Activated naive CD8-positive, alpha-beta T cell treated with anti-CD3 and anti-CD28 coated beads, Interleukin-2, amount 10 ng/mL, durations not matched to agents 7 days and 5 days (primary cell): ENCODE measurements at places on chromosomes 5 and 9. TPM values are rescaled to one million over a fixed set of nuclear protein-coding genes. Genes with fewer than 3 reads are reported as not detected.

Gene CDH6
- not detected for total RNA-seq

Gene ANKRD34B
- not detected for total RNA-seq

Gene CYLC2
- not detected for total RNA-seq

Gene TLR4
- total RNA-seq = 0.72 TPM

Gene ANGPTL2
- total RNA-seq = not detected

Gene FOXD4L4
- 0.55 TPM for total RNA-seq

Gene PCDHGB6
- total RNA-seq = 0.14 TPM

Gene PPP3R2
- not detected for total RNA-seq

DNA sequence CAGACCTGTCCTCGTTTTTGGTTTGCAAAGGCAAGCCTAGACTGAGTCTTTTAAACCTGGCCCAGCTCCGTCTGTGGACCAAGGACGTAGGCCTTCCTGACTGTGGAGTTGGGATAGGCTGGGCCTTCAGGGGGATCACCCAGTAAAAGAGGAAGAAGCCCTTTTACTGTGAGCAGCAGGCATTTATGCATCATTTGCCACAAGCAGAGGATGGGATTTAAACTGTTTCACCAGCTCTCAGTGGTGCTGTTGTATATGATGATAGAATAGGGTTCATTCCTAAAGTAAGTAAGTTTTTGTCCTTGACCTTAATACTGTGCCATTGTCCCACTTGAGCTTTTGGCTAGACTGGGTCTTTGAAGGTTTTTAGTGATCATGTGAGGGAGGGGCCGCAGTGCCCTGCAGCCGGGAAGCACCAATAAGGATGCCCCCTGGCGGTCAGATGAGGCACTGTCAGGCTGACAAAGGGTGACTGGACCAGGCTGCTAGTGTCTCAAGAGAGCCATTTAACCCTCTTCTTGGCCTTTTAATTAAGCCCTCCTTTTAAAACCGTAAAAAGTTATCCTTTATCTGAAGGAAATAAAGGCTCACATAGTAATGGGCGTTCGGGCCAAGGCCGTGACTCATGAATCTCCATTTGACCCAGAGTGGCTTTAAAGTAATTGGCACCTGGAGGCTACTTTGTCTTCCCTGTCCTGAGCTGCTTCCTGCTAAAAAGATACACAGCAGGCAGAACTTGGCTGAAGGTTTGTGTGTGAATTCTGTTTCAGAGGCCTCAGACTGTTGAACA lies 74.0 kb downstream of the UBAP1 start:
- H3K4me3 ChIP-seq = no peak overlapping the region
- no peaks in the 10 kb centered on the region for H3K27me3 ChIP-seq
- H3K4me1 ChIP-seq = peaks cover 17% of the 10 kb centered on the region
- DNase-seq = peak; percentile 67
- H3K27ac ChIP-seq = peak overlapping the region; percentile 48

- peaks cover 6% of the 10 kb centered on the region for H3K36me3 ChIP-seq
- no peaks in the 10 kb centered on the region for H3K4me1 ChIP-seq
- no peak overlapping the region for H3K4me3 ChIP-seq
Observed at GRCh38 chr9:36080519-36080918, 43.8 kb downstream of the RECK start.

DNA sequence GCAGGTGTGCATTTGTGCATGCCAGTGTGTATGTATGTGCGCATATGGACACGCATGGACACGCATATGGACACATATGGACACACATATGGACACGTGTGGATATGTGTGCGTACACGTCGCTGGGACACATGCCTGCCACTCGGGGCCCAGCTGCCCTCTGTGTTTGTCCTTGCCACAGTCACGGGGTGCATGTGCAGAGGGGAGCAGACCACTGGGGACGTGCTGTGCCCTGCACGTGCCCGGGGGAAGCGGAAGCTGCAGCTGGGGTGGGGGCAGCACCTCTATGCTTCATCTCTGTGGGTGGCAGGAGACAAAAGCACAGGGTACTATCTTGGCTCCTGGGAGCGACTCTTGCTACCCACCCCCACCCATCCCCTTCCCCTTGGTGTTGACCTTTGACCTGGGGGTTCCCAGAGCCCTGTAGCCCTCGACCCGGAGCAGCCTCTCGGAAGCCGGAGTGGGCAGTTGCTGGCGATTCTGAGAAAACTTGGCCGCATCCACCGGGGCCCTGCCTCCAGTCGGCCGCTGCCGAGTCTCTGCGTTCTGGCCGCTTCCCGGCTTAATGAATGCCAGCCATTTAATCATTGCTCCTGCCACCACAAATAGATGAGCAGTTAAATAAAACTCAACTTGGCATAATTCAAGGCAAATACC lies 2.4 kb upstream of the SLC6A18 start:
- H3K4me3 ChIP-seq = no peak overlapping the region
- DNase-seq = no peak
- no peak overlapping the region for H3K27ac ChIP-seq
- no peaks in the 10 kb centered on the region for H3K36me3 ChIP-seq

GRCh38 chr9:116544896-116545295 lies 142.2 kb upstream of the TRIM32 start:
- DNase-seq = no peak
- no peak overlapping the region for H3K27ac ChIP-seq
- H3K4me3 ChIP-seq = no peak overlapping the region
- H3K4me1 ChIP-seq = peaks cover 3% of the 10 kb centered on the region

DNA sequence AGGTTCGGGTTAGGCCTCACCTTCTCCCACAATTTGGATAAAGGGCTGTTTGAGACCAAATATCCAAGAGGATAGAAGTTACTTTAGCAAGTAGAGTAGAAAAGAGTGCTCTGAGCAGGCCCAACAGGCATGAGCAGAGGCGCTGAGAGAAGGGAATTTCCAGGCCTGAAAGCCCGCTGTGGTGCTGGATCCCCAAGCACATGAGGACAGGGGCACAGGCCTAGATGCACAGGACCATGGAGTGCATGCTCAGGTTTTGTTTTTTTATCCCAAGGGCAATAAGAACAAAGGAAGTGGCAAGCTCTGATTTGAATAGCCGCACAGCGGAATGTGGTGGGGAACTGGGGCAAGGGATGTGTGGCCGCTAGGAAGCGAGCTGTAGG lies 33.3 kb downstream of the OSMR start:
- no peaks in the 10 kb centered on the region for H3K36me3 ChIP-seq
- H3K27ac ChIP-seq = no peak overlapping the region
- no peak overlapping the region for H3K4me3 ChIP-seq
- H3K27me3 ChIP-seq = peaks cover 19% of the 10 kb centered on the region

- no peak overlapping the region for H3K4me3 ChIP-seq
- no peak for DNase-seq
- H3K27ac ChIP-seq = no peak overlapping the region
- no peaks in the 10 kb centered on the region for H3K36me3 ChIP-seq
- no peaks in the 10 kb centered on the region for H3K4me1 ChIP-seq
Observed at GRCh38 chr9:109250311-109250741, 70.5 kb downstream of the EPB41L4B start.

- no peaks in the 10 kb centered on the region for H3K27me3 ChIP-seq
- H3K4me3 ChIP-seq = no peak overlapping the region
- no peaks in the 10 kb centered on the region for H3K4me1 ChIP-seq
- DNase-seq = no peak
- H3K36me3 ChIP-seq = no peaks in the 10 kb centered on the region
Observed at GRCh38 chr9:83367326-83367725, 170.9 kb downstream of the FRMD3 start.

DNA sequence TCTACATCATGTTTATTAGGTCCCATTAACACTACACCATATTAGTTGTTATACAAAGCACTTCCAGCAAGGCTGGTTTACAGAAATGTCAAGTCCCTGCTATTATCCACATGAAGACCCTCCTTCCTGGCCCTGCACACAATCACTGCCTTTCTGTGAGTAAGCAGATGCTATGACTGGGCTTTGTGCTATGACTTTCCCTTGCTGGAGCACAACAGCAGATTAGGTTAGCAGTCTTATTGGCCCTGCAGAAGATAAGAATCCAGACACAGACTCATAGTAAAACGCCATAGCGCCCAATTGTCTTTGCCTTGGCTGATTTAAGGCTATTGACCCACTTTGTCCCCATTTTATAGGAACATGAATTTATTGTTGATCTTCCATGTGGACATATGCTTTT lies 228.9 kb upstream of the ACTBL2 start:
- H3K36me3 ChIP-seq = no peaks in the 10 kb centered on the region
- H3K27ac ChIP-seq = no peak overlapping the region
- DNase-seq = no peak
- H3K4me3 ChIP-seq = no peak overlapping the region
- peaks cover 7% of the 10 kb centered on the region for H3K27me3 ChIP-seq
- no peaks in the 10 kb centered on the region for H3K4me1 ChIP-seq

- H3K4me1 ChIP-seq = no peaks in the 10 kb centered on the region
- DNase-seq = no peak
- no peak overlapping the region for H3K4me3 ChIP-seq
- no peak overlapping the region for H3K27ac ChIP-seq
- no peaks in the 10 kb centered on the region for H3K36me3 ChIP-seq
Observed at GRCh38 chr5:31581498-31582099, 49.5 kb downstream of the C5orf22 start.

- H3K27ac ChIP-seq = no peak overlapping the region
- H3K36me3 ChIP-seq = no peaks in the 10 kb centered on the region
- no peak for DNase-seq
Observed at GRCh38 chr5:10278658-10279279, 28.7 kb downstream of the CCT5 start.

DNA sequence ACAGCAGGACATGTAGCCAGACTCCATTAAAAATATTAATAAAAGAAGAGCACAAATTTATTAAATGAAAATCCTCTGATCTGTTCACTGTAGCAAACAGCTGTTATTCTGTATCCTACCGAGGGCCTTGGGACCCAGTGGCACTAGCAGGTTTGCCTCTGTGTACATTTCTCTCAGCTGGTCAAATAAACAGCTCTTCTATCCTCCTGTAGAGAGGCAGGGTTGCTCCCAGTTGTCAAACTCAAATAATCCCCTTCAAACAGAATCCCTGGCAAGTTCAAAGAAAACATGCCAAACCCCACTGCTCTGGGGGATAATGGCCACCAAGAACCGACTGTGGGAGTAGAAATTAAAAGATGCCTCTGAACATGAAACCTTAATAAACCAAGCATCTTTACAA lies 1262.0 kb upstream of the DMAC1 start:
- H3K36me3 ChIP-seq = no peaks in the 10 kb centered on the region
- no peak overlapping the region for H3K27ac ChIP-seq
- no peaks in the 10 kb centered on the region for H3K4me1 ChIP-seq

- H3K36me3 ChIP-seq = no peaks in the 10 kb centered on the region
- no peaks in the 10 kb centered on the region for H3K4me1 ChIP-seq
- H3K27me3 ChIP-seq = no peaks in the 10 kb centered on the region
- no peak overlapping the region for H3K27ac ChIP-seq
- no peak overlapping the region for H3K4me3 ChIP-seq
Observed at GRCh38 chr5:109318455-109319108, 91.2 kb downstream of the PJA2 start.

DNA sequence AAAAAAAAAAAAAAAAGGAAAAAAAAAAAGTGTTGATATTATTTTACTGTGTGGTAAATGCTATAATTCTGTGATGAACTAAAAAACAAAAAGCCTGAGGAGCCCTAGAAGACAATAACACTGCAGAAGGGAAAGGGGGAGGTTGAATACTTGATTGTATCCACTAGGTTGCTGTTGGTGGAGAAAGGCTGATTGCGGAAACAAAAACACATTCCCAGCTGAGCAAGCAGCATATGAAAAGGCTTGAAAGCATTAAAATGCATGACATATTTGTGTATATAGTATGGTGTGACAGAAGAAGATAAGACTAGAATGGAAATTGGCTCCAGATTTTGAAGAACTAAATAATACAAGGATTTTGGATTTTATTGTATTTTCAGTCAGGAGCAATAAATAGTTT lies 8.9 kb downstream of the RABGAP1 start:
- peaks cover 25% of the 10 kb centered on the region for H3K4me1 ChIP-seq
- no peaks in the 10 kb centered on the region for H3K27me3 ChIP-seq
- no peak overlapping the region for H3K27ac ChIP-seq
- peaks cover 7% of the 10 kb centered on the region for H3K36me3 ChIP-seq
- no peak for DNase-seq

DNA sequence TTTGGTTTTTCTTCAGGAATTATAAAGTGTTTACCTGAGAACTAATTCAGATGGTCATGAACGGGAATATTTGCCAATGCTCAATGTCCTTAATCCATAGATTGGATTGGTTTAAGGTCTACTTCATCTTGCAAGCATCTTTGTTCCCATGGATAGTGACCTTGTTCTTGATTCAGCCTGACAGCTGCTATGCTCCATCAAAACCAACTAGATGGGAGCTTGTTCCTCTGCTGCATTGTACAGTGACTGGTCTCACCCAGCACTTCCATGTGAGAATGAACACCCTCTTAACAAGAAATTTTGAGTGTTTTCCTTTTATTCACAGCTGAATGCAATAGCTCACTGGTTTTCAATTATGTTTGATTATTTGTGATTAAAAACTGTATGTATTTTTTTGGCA lies 312.6 kb upstream of the ACTBL2 start:
- H3K27me3 ChIP-seq = peaks cover 1% of the 10 kb centered on the region
- H3K27ac ChIP-seq = no peak overlapping the region
- no peak for DNase-seq
- no peaks in the 10 kb centered on the region for H3K4me1 ChIP-seq
- no peak overlapping the region for H3K4me3 ChIP-seq

- H3K27ac ChIP-seq = no peak overlapping the region
- DNase-seq = no peak
- no peak overlapping the region for H3K4me3 ChIP-seq
- peaks cover 12% of the 10 kb centered on the region for H3K4me1 ChIP-seq
Observed at GRCh38 chr5:59587489-59588337, 305.8 kb downstream of the PDE4D start.

DNA sequence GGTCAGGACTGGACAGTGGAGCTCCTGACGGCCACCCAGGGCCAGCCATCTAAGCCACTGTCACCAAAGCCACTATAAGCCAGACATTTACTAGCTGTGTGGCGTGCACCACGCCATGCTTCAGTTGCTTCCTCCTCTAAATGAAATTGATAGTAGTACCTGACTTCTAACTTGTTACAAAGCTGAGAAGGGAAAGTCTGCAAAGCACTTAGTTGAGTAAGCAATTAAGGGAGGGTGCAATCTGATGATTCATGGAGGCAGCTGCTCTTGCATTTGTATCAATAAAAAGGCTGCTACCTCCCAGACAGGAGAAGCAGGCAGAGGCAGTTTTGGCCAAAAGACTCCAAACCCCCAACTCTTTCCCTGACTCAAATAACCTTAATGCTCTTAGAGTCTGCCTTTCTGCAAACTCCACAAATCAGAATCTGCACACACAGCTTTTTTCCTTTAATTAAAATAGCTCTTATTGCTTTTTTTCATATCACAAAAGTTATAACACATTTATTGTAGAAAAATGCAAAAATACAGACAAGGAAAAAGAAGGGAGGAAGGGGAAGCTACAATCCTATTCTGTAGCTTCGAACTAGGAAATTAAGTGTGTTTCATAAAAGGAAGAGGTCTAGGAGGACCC lies 19.3 kb upstream of the RAPGEF1 start:
- peaks cover 6% of the 10 kb centered on the region for H3K4me1 ChIP-seq
- no peak for DNase-seq
- no peak overlapping the region for H3K4me3 ChIP-seq
- H3K27me3 ChIP-seq = peaks cover 38% of the 10 kb centered on the region
- no peak overlapping the region for H3K27ac ChIP-seq
- no peaks in the 10 kb centered on the region for H3K36me3 ChIP-seq

GRCh38 chr5:168898247-168898911 lies 319.2 kb upstream of the PANK3 start:
- no peak overlapping the region for H3K27ac ChIP-seq
- peaks cover 4% of the 10 kb centered on the region for H3K4me1 ChIP-seq
- H3K4me3 ChIP-seq = no peak overlapping the region
- H3K36me3 ChIP-seq = no peaks in the 10 kb centered on the region

- H3K27ac ChIP-seq = peak overlapping the region; percentile 74
- H3K36me3 ChIP-seq = peaks cover 8% of the 10 kb centered on the region
- DNase-seq = no peak
Observed at GRCh38 chr9:69044240-69045219, 9.0 kb downstream of the FXN start.

- no peaks in the 10 kb centered on the region for H3K4me1 ChIP-seq
- H3K27me3 ChIP-seq = peaks cover 15% of the 10 kb centered on the region
- H3K36me3 ChIP-seq = no peaks in the 10 kb centered on the region
Observed at GRCh38 chr5:148873690-148874485, 47.5 kb downstream of the ADRB2 start.
